ENCODE measurements at places on chromosomes 11 and 22. TPM values are rescaled to one million over a fixed set of nuclear protein-coding genes. Genes with fewer than 3 reads are reported as not detected.

The CHST1 gene
- 0.63 TPM for total RNA-seq

The OR6T1 gene
- not detected for total RNA-seq

The ALDH3B2 gene
- total RNA-seq, result not detected

The DUSP8 gene
- 8.4 TPM for total RNA-seq

The FGF4 gene
- not detected for total RNA-seq

The RCN1 gene
- 113 TPM for total RNA-seq

The PAX6 gene
- not detected for total RNA-seq

The MIOX gene
- 0.33 TPM for total RNA-seq

Measured in mesangial cell (primary cell).